Esophagus squamous epithelium (tissue), 5 donors: ENCODE measurements at places on chromosomes 4 and X.

- no peaks in the 10 kb centered on the region for H3K36me3 ChIP-seq
- H3K4me1 ChIP-seq, result peaks cover 4% of the 10 kb centered on the region
- DNase-seq, result no peak
- no peak overlapping the region for H3K27ac ChIP-seq
These were observed 8.3 kb downstream of the MPP1 start for GRCh38 chrX:154797006-154797405.

DNA sequence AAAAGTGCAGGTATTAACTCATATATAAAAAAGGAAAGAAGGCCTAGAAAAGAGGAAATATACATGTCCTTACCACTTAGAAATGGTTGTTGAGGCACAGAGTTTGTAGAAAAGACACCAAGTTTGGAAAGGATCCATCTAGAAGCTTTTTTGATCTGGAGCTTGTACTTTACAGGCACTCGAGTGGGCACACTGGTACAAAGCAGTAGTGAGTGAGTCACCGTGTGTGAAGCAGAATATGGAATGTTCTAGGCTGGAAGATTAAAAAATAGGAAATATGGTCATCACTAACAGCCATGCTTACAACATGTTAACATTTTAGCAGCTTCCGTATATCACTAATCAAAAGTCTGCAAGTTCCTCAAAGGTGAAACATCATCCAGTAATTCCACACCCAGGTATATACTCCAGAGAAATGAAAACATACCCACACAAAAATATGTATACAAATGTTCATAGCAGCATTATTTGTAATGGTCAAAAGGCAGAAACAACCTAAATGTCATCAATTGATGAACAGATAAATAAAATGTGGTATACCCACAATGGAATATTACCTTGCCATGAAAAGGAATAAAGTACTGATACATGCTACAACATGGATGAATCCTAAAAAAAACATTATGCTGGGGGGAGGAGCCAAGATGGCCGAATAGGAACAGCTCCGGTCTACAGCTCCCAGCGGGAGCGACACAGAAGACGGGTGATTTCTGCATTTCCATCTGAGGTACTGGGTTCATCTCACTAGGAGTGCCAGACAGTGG, 69.5 kb downstream of the FRYL start:
- no peaks in the 10 kb centered on the region for H3K36me3 ChIP-seq
- no peaks in the 10 kb centered on the region for H3K4me1 ChIP-seq
- no peak overlapping the region for H3K27ac ChIP-seq
- H3K27me3 ChIP-seq, result no peaks in the 10 kb centered on the region

- H3K27ac ChIP-seq, result no peak overlapping the region
- no peaks in the 10 kb centered on the region for H3K4me1 ChIP-seq
- no peak for DNase-seq
- H3K27me3 ChIP-seq, result no peaks in the 10 kb centered on the region
These were observed 134.1 kb upstream of the MAMLD1 start for GRCh38 chrX:150229030-150229429.

GRCh38 chr4:58514299-58514698, 1404.1 kb upstream of the IGFBP7 start:
- no peak for DNase-seq
- no peak overlapping the region for H3K4me3 ChIP-seq
- H3K36me3 ChIP-seq, result no peaks in the 10 kb centered on the region
- H3K27me3 ChIP-seq, result no peaks in the 10 kb centered on the region
- H3K27ac ChIP-seq, result no peak overlapping the region

DNA sequence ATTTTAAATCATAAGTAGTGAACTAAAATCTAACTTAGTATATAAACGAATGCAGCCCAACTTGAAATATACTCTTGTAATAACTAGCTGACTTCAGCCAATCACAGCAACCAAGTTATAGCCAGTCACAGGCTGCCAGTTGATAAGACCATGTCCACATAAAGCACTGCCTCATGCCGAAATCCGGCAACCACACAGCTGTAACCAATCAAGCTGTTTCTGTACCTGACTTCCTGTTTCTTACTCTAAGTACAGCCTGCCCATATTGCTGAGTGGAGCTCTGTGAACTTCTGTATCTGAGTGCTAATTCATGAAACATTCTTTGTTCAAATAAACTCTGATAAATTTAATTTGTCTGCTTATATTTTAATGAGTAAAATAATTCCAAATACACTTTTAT, 805.3 kb upstream of the EPHA5 start:
- no peaks in the 10 kb centered on the region for H3K36me3 ChIP-seq
- no peak overlapping the region for H3K4me3 ChIP-seq
- DNase-seq, result no peak
- H3K27me3 ChIP-seq, result no peaks in the 10 kb centered on the region
- no peaks in the 10 kb centered on the region for H3K4me1 ChIP-seq

GRCh38 chr4:19514276-19515070, 737.2 kb upstream of the SLIT2 start:
- H3K27me3 ChIP-seq, result no peaks in the 10 kb centered on the region
- H3K27ac ChIP-seq, result no peak overlapping the region
- H3K4me1 ChIP-seq, result no peaks in the 10 kb centered on the region
- no peak overlapping the region for H3K4me3 ChIP-seq

GRCh38 chr4:6529021-6529420, 46.0 kb upstream of the MAN2B2 start:
- no peaks in the 10 kb centered on the region for H3K27me3 ChIP-seq
- no peaks in the 10 kb centered on the region for H3K4me1 ChIP-seq
- DNase-seq, result no peak
- no peaks in the 10 kb centered on the region for H3K36me3 ChIP-seq
- H3K4me3 ChIP-seq, result no peak overlapping the region

- no peak overlapping the region for H3K27ac ChIP-seq
- no peak for DNase-seq
- no peaks in the 10 kb centered on the region for H3K4me1 ChIP-seq
- H3K27me3 ChIP-seq, result no peaks in the 10 kb centered on the region
These were observed 91.3 kb downstream of the SHISA3 start for GRCh38 chr4:42488554-42488953.

DNA sequence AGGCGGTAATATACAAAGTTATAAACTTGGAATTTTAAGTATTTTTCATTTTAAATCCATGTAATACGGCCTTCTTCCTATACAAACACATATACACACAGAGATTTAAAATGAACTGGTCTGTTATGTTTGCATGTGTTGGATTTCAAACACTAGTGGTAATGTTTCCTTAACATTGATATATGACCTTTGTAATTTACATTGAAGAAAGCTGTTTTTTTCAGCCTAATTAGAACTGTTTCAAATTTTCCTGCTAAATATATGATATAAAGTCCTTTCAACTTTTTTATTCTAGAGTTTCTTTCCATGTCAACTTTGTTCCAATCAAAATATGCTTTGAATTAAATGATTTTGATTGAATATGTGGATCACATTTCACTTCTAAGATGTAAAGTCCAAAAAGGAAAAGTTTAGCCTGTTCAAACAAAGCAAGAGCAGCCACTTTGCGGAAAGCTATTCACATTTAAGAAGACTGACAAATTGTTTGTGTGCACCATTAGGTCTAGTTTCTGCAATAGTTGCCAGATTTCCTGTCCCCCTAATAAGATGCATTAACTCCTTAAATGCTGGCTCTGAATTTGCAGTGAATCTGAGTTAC, 226.0 kb upstream of the MAB21L2 start:
- DNase-seq, result no peak
- no peak overlapping the region for H3K27ac ChIP-seq
- no peaks in the 10 kb centered on the region for H3K36me3 ChIP-seq

- H3K27me3 ChIP-seq, result no peaks in the 10 kb centered on the region
- H3K36me3 ChIP-seq, result no peaks in the 10 kb centered on the region
- peaks cover 41% of the 10 kb centered on the region for H3K4me1 ChIP-seq
- DNase-seq, result no peak
These were observed 43.1 kb upstream of the BCOR start for GRCh38 chrX:40140706-40141499.

DNA sequence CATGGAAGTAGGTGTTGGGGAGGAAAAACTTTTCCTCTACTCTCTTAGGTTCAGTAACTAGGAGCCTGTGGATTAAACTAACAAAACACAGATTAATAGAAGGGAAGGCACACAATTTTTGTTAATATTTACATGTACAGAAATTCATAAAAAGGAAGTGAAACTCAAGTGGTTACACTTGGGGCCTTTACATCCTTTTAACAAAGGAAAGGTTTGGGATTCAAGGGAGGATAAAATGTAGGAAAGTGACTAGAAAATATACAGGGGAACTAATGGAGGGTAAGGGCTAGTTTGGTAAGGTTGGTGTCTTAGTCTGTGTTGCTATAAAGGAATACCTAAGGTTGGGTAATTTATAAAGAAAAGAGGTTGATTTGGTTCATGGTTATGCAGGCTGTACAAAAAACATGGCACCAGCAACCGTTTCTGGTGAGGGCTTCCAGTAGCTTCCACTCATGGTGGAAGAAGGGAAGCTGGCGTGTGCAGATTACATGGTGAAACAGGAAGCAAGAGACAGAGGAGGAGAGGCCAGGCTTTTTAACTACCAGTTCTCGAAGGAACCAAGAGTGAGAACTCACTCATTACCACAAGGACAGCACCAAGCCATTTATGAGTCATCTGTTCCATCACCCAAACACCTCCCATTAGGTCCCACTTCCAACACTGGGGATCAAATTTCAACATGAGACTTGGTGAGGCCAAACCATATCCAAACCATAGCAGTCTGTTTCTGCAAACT, 124.4 kb downstream of the CHRDL1 start:
- H3K27me3 ChIP-seq, result no peaks in the 10 kb centered on the region
- no peaks in the 10 kb centered on the region for H3K4me1 ChIP-seq
- H3K27ac ChIP-seq, result no peak overlapping the region
- H3K4me3 ChIP-seq, result no peak overlapping the region
- no peak for DNase-seq

DNA sequence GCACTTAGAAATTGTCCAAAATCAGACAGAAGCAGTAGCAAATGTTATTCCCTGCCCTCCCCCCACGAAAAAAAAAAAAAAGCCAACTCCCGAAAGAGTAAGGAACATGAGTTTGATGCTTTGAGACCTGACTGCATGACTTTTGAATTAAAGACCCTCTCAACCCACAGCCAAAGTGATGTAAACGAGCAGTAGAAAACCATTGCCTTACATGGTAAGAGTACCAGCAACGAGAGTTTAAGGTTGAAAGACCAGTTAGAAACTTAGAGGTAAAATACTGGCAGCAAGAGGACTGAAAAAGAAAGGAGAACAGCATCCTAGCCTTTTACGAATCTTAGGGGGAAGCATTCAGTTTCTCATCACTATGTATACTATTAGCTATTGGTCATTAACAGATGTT, 10.0 kb upstream of the ANXA10 start:
- no peak overlapping the region for H3K27ac ChIP-seq
- no peak overlapping the region for H3K4me3 ChIP-seq
- no peak for DNase-seq
- no peaks in the 10 kb centered on the region for H3K4me1 ChIP-seq
- no peaks in the 10 kb centered on the region for H3K36me3 ChIP-seq

- H3K4me1 ChIP-seq, result no peaks in the 10 kb centered on the region
- no peak overlapping the region for H3K27ac ChIP-seq
- DNase-seq, result no peak
- no peak overlapping the region for H3K4me3 ChIP-seq
These were observed 82.6 kb downstream of the USP9X start for GRCh38 chrX:41167888-41168287.

GRCh38 chr4:74320559-74321118, 12.4 kb downstream of the EPGN start:
- no peak overlapping the region for H3K27ac ChIP-seq
- H3K4me1 ChIP-seq, result no peaks in the 10 kb centered on the region
- no peaks in the 10 kb centered on the region for H3K27me3 ChIP-seq
- no peak for DNase-seq

- H3K4me3 ChIP-seq, result no peak overlapping the region
- no peak for DNase-seq
- no peaks in the 10 kb centered on the region for H3K36me3 ChIP-seq
These were observed 270.1 kb upstream of the LDB2 start for GRCh38 chr4:17168571-17168970.

DNA sequence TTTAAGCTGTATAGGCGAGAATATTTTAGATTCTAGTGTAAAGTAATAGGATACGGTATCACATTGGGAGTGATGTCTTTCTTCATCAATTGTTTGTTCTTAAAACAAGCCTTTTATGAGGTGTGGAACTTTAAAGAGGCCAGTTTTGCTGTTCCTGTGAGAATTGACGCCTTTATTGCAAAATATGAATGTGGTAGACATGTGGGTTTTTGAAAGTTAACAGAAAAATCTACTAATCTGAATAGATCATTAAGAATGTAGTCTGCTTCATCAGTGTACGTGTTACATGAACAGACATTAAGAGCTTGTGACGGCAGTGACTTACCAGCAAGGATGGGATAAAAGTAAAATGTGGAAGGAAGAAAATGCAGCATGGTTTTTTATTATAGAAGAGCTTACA, 63.8 kb downstream of the STOX2 start:
- H3K36me3 ChIP-seq, result no peaks in the 10 kb centered on the region
- no peaks in the 10 kb centered on the region for H3K27me3 ChIP-seq
- no peak for DNase-seq
- no peak overlapping the region for H3K27ac ChIP-seq
- no peak overlapping the region for H3K4me3 ChIP-seq
- no peaks in the 10 kb centered on the region for H3K4me1 ChIP-seq

- H3K27ac ChIP-seq, result no peak overlapping the region
- no peaks in the 10 kb centered on the region for H3K36me3 ChIP-seq
- H3K27me3 ChIP-seq, result no peaks in the 10 kb centered on the region
- no peak for DNase-seq
These were observed 2.2 kb upstream of the DCUN1D4 start for GRCh38 chr4:51840781-51841180.

DNA sequence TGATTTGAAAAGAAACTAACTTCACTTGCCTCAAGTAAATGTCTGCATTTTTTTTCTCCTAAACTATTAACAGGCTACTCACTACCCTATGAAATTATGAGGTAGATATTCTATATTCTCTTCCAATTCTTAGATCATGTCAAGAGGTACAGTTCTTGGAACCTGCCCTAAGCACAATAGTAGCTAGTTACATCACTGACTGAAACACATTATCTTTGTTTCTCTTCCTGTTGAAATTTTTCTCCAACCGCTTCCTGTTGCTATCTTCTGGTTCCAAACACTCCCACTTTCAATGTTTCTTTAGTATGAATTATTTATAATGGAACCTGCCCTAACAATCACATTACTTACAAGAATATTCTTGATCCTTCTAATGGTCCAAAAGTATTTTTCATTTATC, 5.0 kb upstream of the BANK1 start:
- peaks cover 2% of the 10 kb centered on the region for H3K4me1 ChIP-seq
- H3K36me3 ChIP-seq, result no peaks in the 10 kb centered on the region
- no peak overlapping the region for H3K4me3 ChIP-seq
- H3K27me3 ChIP-seq, result no peaks in the 10 kb centered on the region

DNA sequence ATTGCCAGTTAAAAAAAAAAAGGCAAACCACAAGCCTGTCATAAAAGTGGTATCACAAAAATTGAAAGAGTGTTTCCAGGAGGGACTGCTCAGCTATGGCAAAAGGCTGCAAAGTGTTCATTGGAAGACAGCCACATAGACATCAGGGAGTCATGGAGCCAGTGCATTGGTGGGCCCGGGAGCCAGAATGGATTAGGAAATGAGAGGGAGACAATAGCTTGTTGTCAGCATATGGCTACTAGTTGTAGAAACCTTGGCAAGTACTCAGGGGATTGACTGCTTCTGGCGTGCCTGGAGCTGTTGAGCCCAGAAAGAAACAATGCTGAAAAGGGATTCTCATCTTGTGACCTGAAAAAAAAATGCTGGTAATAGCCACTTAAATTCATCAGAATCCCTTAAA, 5.0 kb downstream of the GAR1 start:
- no peak overlapping the region for H3K4me3 ChIP-seq
- H3K4me1 ChIP-seq, result peaks cover 47% of the 10 kb centered on the region
- H3K27me3 ChIP-seq, result no peaks in the 10 kb centered on the region
- H3K27ac ChIP-seq, result no peak overlapping the region
- peaks cover 82% of the 10 kb centered on the region for H3K36me3 ChIP-seq
- no peak for DNase-seq
